ENCODE measurements at places on chromosomes 16 and 17.

DNA sequence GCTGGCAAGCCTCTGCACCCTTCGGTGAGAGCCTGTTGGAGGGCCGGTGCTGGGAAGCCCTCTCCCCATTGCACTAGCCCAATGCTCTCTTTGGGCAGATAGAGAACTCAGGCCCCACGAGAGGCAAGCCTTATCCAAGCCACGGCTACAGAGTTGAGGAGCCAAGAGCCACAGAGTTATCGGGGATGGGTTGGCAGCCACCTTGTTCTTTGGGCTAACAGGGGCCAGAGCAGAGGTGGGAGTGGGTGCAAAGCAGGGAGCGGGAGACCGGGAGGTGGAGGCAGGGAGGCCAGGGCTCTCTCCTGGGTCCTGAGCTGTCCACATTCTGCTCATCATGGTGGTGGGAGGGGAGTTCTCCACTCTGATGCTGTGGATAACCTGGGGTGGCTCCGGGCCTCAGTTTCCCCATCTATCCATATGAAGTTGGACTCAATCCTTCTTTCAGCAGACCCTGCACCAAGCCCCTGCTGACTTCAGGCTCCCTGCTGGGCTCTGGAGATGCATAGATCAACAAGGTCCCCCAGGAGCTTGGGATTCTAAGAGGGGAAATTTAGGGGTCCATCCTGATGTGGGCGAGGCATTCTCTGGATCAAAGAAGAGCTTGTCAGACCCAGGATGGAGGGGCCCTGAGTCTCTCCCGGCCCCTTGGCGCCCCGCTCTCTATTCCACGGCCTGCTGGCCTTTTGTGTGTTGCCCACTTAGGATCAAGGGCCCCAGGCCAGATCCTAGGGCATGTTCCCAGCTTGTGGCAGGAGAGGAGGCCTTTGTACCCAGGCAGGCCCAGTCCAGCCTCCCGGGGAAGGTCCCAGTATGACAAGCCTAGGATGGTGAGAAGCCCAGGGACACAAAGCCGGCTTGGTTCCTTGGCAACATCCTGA is 557 bp upstream of the CX3CL1 start:
- DNase-seq, result no peak

DNA sequence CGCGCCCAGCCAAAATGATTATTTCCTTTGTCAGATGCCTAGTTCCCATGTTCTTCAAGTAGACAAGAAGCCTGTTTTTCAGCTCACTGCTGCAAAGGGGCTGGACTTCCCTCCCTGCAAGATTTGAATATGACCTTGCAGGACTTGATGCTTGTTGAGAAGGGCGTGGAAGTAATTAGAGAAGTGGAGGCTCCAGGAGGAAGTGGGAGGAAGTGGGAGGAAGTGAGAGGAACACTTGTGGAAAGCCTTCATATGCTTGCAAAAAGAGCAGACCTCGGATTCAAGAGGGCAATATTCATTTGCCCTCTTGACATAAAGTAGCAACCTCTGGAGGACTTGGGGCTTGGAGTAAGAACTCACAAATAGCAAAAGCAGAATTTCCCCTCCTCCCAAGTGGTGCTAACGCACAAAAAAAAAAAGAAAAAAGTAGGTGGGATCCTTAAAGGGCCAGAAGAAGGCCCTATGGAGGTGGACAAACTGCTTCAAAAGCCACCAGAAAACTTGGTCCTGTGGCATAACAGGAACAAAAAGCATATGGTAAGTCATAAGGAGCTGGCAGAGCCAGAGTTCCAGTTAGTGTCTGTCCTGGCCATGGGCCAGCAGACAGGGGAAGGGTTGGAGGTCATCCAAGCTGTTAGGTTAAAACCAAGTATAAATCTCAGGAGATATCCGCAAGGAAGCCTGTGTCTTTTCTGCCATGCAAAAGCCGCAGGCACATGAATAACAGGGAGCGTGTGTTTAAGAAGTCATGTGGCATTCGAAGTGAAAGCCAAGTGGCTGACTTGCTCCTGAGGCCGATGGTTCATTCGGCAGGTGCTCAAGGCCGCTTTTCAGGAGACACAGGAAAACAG is 20.6 kb upstream of the PRKAR1A start:
- DNase-seq, result no peak

DNA sequence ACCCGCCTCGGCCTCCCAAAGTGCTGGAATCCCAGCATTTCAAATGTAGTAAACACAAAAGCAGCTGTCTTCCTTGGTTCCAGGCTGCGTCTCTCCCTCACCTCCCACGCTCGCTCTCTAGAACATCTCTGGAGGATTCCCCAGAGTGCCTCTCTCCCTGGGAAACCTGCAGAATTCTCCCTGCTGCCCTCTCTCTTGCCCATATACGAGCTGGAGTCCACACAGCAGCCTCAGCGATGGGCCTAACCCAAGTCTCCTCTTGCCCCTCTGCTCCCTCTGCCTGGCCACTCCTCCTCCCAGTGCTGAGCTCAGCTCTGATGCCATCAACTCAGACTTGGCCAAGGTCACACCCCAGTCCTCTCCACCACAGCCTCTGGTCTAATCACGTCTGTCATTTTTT is 10.6 kb downstream of the GPRC5B start:
- no peak for DNase-seq

- DNase-seq, result no peak
Measured at GRCh38 chr16:23324727-23325126, 22.6 kb downstream of the SCNN1B start.

DNA sequence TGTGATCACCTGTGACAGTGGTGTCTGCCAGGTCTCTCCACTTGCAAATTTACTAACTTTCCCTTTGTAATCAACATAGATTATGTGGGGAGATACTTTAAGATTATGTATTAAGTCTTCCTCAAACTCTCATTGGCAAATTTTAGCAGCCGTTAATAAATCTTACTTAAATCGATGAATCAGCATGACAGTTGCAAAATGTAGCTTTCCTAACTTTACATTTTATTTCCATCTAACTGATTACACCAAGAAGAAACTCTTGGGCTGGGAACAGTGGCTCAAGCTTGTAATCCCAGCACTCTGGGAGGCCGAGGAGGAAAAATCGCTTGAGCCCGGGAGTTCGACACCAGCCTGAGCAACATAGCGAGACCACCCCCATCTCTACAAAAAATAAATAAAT is 23.3 kb upstream of the CPNE2 start:
- no peak for DNase-seq

GRCh38 chr17:73318836-73319235 is 7.0 kb upstream of the CDC42EP4 start:
- DNase-seq, result no peak

GRCh38 chr16:1592446-1592845 is 19.4 kb downstream of the IFT140 start:
- no peak for DNase-seq

DNA sequence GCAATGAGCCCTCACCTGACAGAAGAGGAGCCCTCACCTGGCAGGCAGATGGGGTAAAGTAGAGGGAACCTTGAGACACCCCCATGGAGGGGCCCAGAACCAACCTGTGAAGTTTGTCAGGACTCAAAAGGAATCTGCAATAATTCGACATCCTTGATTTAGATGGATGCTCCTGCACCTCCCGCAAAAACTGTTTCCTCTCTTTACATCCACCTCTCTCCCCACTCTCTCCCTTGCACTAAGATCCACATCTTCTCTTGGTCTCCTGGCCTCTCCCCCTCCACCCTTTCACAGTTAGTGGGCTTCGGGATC is 34.9 kb upstream of the RBFOX3 start:
- no peak for DNase-seq

DNA sequence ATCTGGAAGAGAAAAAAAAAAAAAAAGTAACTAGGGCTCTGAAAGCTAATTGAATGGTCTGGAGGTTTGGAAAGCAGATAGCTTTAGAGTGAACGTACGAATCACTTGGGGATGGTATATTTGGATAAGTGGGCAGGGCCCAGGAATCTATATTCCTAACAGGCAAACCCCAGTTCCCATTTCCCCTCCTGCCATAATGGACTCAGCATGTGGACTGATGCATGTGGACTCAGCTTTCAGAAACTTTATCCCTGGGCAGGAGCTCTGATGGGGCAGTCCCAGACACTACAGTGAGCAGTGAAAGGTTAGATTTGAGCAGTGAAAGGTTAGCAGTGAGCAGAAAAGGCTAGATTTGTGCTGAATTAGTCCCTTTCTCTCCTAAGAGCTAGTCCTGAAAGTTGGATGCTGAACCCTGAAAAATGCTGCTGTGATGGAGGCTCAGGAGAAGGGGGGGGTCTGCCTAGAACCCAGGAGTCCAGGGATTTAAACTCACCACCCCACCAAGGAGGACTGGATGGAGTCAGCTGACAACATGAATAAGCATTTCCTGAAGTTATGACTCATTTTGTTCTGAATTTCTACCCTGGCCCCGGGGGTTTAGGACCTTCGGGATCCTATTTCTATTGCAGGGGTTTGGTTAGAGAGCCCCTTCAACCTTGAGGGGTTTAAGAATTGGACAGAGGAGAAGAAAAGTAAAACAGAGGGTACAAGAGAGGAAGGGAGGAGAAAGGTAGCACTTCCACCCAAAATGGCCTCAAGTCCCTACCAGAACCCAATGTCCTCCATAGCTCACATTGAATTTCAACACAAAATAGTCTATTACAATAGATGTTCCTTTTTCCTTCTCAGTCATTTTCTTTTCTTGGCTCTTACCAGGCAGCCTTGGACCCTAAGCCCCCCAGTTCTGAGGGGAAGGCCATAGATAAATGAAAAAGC is 10.3 kb upstream of the FZD2 start:
- no peak for DNase-seq

DNA sequence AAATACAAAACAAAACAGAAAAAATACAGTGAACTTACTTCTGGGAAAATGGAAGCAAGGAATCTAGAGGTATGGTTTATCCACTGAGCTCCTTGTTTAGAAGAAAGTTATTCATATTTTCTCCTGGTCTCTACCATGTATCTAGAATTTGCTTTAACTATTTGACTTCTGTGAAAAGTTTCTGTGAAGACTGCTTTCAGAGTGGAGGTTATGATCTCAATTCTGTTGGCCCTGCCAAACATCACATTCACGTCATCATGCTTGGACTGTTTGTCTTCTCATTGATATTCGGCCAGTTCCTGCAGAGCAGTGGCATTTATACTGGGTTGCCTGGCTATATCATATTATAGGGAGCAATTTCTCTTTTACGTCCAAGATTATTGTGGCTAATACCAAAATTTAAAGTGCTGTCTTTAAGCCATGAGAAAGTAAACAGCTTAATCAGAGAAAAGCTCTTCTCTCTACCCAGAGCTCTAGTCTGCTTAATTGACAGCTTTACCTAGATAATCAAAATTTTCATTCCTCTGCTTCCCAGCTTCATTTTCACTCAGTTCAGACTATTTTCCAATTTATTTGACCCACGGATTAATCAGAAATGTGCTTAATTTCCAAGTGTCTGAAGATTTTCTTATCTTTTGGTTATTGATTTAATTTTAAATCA is at the start of gene ABCA8:
ABCA8 (minus strand) TSS at position 212 of the 661 bp plus-strand sequence. CDS start 13,358 bp downstream, outside the sequence.
- DNase-seq, result no peak

- DNase-seq, result no peak
Measured at GRCh38 chr16:777826-778225, 10.4 kb downstream of the RPUSD1 start.

DNA sequence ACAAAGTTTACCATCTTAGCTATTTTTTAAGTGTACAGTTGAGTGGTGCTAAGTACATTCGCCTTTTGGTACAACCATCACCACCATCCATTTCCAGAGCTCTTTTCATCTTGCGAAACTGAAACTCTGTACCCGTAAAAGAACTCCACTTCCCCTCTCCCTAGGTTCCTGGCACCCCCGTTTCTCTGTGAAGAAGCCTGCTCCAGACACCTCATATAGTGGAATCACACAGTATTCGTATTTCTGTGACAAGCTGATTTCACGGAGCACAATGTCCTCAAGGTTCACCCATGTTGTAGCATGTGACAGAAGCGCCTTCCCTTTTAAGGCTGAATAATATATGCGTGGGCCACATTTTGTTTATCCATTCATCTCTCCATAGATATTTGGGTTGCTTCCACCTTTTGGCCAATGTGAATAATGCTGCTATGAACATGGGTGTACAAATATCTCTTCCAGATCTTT is 54.2 kb upstream of the MAP3K14 start:
- DNase-seq, result no peak

DNA sequence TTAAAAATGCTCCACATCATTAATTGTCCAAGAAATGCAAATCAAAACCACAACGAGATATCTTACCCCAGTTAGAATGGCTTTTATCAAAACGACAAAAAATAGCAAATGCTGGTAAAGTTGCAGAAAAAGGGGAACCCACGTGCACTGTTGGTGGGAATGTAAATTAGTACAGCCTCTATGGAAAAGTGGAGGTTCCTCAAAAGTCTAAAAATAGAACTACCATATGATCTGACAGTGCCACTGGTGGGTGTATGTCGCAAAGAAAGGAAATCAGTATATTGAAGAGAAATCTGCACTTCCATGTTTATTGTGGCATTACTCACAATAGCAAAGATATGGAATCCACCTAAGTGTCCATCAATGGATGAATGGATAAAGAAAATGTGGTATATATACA is 38.2 kb upstream of the ZFHX3 start:
- no peak for DNase-seq

GRCh38 chr17:2214929-2215615 is 88.5 kb downstream of the SMG6 start:
- DNase-seq, result no peak

- no peak for DNase-seq
Measured at GRCh38 chr16:68612996-68613395, 32.1 kb upstream of the CDH3 start.

DNA sequence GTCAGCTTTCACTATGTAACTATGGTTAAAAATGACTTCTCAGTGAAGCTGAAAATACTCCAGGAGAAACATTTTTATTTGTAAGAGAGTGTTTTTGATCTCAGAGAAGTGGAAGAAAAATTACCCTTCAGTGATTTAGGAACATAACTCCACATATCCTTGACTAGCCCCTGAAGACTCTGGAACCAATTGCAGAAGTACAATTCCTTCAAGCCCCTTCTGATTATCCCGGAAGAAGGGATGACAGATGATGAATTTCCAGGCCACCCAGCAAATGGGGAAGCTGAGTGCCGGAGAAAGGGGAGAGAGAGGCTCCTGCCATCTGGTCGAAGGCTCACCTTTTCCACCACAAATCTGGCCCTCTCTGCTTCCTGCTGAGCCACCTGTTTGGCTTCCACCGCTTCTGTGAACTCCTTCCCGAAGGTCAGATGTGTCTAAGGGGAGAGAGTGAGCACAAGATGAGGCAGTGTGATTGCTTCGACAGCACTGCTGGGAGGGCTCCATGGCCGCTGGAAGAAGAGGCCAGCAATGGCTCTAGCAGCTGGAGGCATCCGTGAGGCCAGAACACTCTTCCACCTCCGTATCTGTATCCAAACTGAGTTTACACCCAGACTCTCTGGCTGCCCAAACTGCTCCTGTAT is 8.1 kb downstream of the PHB1 start:
- DNase-seq, result no peak

GRCh38 chr17:27485125-27485524 is 28.9 kb downstream of the KSR1 start:
- no peak for DNase-seq

DNA sequence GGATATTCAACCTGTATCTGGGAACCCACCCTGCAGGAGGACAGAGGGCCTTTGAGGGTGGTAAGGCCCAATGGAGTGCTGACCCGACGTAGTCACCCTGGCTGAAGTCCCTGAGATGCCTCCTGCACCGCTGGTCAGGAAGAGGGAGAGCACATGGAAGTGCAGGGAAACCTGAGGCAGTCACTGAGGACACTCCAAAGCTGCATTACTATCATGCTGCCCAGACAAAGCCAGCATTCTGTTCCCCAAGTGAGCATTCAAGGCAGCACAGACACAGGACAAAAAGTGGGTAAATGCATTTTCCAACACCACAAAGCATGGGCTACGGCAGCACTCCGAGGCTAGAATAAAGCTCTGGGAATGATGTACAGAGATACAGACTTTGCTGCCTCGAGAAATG is 46.8 kb upstream of the BCAR1 start:
- DNase-seq, result no peak
